ENCODE measurements at places on chromosomes 2 and 18. TPM values are rescaled to one million over a fixed set of nuclear protein-coding genes. Genes with fewer than 3 reads are reported as not detected.

CPO gene
- not detected for total RNA-seq

GRCh38 chr2:96914332-96914731 lies 44.5 kb upstream of the SEMA4C start:
- peaks cover 2% of the 10 kb centered on the region for H3K27me3 ChIP-seq
- H3K27ac ChIP-seq: no peak overlapping the region
- no peak for DNase-seq
- no peaks in the 10 kb centered on the region for H3K36me3 ChIP-seq
- H3K4me3 ChIP-seq: no peak overlapping the region

DNA sequence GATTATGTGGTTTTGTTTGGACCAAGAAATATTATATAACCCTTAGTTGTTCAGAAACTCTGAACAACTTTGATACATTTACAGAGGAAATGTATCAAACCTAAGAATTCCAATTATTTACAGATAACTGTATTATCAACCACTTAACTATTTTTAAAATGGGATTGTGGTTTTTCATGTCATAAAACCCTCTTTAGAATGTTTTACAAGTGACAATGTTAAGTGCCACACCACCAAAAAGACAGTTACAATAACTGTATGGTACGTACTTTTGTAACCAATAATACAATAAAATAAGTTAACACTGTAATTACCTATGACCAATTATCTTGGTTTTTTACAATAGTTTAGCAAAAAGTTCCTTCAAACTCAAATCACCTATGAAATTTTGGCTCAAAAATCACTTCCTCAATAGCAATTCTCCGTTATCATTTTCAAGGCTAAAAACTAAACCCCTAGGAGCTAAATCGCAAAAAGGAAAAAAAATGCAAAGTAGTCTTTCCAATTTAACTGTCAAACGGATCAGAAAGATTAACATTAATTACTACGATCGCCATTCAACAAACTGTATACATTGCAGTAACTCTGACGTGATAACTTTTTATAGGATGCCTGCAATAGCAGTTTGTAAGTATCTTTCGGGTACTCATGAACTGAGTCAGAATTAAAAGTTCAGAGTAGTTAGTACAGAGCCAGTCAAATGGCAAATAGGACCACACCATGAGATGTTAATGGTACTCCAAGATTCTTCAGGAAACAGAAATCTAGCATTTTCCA lies 1.5 kb downstream of the ROCK1 start:
- peaks cover 10% of the 10 kb centered on the region for H3K4me1 ChIP-seq
- H3K36me3 ChIP-seq: no peaks in the 10 kb centered on the region

CHST9 gene
- total RNA-seq: 1.3 TPM

DNA sequence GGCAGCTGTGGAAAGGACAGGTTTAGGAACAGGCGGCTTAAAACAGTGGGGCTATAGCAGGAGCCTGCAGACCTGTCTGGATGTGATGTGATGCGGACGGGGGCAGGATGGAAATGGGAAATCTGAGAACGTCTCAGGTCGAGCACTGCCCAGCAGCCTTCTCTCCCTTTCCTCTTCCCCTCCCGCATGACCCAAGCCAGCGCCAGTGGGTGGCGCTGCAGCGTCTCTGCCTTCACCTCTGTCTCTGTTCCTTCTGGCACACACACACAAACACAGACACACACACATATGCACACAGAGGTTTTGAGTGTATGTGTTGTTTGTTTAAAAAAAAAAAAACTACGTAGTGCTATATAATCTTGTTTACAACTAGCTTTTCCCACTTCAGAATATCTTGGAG lies 82.0 kb upstream of the SLC66A3 start:
- H3K36me3 ChIP-seq: no peaks in the 10 kb centered on the region
- H3K4me1 ChIP-seq: no peaks in the 10 kb centered on the region
- DNase-seq: no peak

ACTG2 gene
- 540 TPM for total RNA-seq

DNA sequence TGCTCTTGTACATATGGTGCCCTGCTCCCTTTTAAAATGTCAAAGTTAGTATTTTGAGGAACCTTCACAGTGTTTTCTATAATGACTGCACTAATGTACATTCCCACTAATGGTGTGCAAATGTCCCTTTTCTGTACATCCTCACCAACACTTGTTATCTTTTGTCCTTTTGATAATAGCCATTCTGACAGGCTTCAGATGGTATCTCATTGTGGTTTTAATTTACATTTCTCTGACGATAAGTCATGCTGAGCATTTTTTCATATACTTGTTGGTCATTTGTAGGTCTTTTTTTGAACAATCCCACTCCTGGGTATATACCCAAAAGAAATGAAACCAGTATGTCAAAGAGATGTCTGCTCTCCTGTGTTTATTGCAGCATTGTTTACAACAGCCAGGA lies 268.3 kb downstream of the FBXO15 start:
- peak; percentile 17 for DNase-seq
- no peaks in the 10 kb centered on the region for H3K36me3 ChIP-seq
- H3K4me1 ChIP-seq: peaks cover 16% of the 10 kb centered on the region
- no peak overlapping the region for H3K4me3 ChIP-seq

PSD4 gene
- total RNA-seq: 2.6 TPM

LAMA3 gene
- 0.50 TPM for total RNA-seq

GRCh38 chr18:61893309-61893970 lies 633 bp upstream of the RNF152 start:
- peak overlapping the region; percentile 90 for H3K4me3 ChIP-seq
- H3K27me3 ChIP-seq: no peaks in the 10 kb centered on the region
- H3K36me3 ChIP-seq: no peaks in the 10 kb centered on the region
- H3K4me1 ChIP-seq: peaks cover 20% of the 10 kb centered on the region
- no peak for DNase-seq

GRCh38 chr18:64100116-64100922 lies 48.6 kb downstream of the LINC00305 start:
- no peak overlapping the region for H3K27ac ChIP-seq
- H3K4me1 ChIP-seq: no peaks in the 10 kb centered on the region
- no peak overlapping the region for H3K4me3 ChIP-seq

IRS1 gene
- 34.2 TPM for total RNA-seq

DNA sequence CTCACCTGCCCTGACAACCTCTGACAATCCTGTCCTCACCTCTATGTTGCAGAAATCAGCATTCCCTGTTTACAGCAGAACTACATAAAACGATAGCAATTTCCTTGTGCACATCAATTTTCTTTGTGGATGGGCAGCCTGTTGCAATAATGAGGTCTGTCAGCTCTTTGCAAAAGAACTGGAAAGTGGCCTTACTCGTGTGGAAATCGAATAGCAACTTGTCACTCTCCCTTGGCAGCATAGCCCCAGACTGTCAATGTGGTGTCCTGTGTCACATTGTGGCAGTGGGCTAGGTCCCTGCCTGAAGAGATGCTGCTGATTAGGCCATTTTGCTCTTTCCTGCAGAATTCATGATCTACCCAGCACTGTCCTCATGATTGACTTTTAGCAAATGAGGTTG lies 531.9 kb downstream of the CCDC85A start:
- H3K4me1 ChIP-seq: no peaks in the 10 kb centered on the region
- no peak overlapping the region for H3K4me3 ChIP-seq
- H3K27ac ChIP-seq: no peak overlapping the region
- no peak for DNase-seq

DSG2 gene
- total RNA-seq: 168 TPM

DNA sequence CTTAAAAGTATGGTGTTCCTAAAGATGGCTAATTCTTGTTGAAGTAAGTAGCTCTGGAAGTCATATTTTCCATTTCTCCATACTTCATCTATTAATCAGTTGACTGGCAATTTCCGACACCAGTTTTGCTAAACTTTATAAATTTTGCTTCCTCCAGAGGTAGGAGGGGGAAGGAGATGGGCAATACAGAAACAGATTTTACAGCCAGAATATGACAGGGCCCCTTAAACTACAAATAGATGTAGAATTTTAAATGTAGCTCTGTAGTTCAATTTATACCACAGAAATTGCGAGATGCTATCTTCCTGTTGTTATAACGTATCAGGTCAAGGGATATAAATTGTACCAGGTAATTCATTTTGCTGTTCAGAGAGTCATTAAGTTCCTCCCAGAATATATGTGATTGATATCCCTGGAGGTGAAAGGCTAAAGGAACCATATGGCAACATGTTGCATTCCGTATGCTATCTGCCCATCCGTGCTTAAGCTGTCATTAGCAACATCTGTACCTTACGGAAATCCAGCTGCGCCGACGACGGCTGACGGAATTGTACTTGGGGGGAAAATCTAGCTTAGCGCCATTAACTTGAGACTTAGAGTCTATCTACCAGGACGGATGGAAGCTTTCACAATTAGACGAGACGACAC lies 8.4 kb upstream of the NR4A2 start:
- peak overlapping the region; percentile 74 for H3K4me3 ChIP-seq
- DNase-seq: peak; percentile 30
- peak overlapping the region; percentile 99 for H3K27ac ChIP-seq
- H3K4me1 ChIP-seq: peaks cover 4% of the 10 kb centered on the region

- H3K4me3 ChIP-seq: no peak overlapping the region
- no peak overlapping the region for H3K27ac ChIP-seq
- no peaks in the 10 kb centered on the region for H3K27me3 ChIP-seq
- no peaks in the 10 kb centered on the region for H3K4me1 ChIP-seq
- no peak for DNase-seq
Observed at GRCh38 chr18:79922971-79923411, 28.5 kb downstream of the SLC66A2 start.

Measured in astrocyte (in vitro differentiated cells and primary cell).